ENCODE measurements at places on chromosomes 7 and 10. TPM values are rescaled to one million over a fixed set of nuclear protein-coding genes. Genes with fewer than 3 reads are reported as not detected.

MGMT gene
- total RNA-seq, result 15.9 TPM

POP7 gene
- total RNA-seq, result 35.8 TPM

OR9A2 gene
- total RNA-seq, result not detected

CFAP46 gene
- 5.2 TPM for total RNA-seq

C10orf143 gene
- 0.96 TPM for total RNA-seq

CPA2 gene
- not detected for total RNA-seq

NEBL gene
- total RNA-seq, result 0.74 TPM

VAX1 gene
- total RNA-seq, result 0.27 TPM

GRB10 gene
- 182 TPM for total RNA-seq

RGS10 gene
- total RNA-seq, result 311 TPM

AEBP1 gene
- total RNA-seq, result 35.4 TPM

DNA sequence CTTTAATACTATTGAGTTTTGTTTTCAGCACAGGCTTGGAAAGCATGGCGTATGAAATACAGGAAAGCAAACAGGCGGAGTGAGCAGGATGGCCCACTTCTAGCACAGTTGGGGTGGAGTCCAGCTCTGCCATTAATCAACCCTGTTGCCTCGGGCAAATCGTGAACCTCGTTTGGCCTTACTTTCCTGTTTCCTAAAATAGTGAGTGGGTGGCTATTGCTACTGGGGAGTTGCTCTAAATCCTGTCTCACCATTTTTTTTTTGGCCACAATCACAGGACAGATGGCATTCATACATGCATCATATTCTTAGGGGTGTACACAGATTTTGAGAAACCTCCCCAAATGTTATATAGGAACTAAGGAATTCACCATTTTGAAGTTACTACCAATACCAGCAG lies 157.8 kb downstream of the ANLN start:
- no peak for DNase-seq

GRCh38 chr10:70494966-70495365 lies 16.4 kb downstream of the PALD1 start:
- no peak for DNase-seq

DNA sequence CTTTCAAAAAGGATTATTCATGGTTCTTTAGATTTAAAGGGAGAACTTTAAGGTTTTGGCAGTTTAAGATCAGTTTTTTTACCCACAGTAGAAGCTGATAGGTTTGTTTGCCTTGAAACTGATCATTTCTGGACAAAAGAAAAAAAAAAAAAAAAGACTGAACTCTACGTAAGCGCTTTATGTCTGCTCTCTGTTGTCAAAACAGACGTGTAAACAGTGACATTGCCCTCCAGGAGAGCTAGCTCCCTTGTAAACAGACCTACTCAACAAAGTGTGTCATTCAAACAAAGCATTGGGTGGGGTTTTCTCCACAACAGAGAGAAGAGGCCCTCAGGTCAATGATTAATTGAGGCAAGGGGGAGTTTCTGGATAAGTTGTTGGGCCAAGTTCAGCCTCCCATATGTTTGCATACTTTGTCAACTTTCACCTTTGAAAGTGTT lies 568.1 kb upstream of the LRRN3 start:
- no peak for DNase-seq

GRCh38 chr7:28647076-28647421 lies 234.7 kb downstream of the CREB5 start:
- DNase-seq, result no peak

- no peak for DNase-seq
Measured at GRCh38 chr7:158372400-158373342, 215.0 kb downstream of the PTPRN2 start.

- DNase-seq, result peak; percentile 99
Measured at GRCh38 chr7:100429637-100430492, at the start of gene MEPCE. TSS of gene MEPCE (plus strand) at chr7:100429831. CDS start at chr7:100430019, 188 bp downstream.

DNA sequence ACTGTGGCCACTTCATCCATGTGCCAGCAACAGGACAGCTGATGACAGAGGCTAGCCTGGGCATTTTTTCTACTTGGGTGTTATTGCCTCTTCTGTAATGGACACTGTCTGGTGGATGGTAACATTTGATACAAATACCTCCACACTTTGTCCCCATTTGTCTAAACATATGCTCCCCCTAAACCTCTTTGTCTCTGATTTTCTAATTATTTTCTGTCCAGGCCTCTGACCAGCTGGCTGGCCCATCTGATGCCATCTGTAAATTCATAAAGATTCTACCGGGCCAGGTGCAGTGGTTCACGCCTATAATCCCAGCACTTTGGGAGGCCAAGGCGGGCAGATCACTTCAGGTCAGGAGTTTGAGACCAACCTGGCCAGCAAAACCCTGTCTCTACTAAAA lies 84.7 kb upstream of the IFRD1 start:
- DNase-seq, result no peak

DNA sequence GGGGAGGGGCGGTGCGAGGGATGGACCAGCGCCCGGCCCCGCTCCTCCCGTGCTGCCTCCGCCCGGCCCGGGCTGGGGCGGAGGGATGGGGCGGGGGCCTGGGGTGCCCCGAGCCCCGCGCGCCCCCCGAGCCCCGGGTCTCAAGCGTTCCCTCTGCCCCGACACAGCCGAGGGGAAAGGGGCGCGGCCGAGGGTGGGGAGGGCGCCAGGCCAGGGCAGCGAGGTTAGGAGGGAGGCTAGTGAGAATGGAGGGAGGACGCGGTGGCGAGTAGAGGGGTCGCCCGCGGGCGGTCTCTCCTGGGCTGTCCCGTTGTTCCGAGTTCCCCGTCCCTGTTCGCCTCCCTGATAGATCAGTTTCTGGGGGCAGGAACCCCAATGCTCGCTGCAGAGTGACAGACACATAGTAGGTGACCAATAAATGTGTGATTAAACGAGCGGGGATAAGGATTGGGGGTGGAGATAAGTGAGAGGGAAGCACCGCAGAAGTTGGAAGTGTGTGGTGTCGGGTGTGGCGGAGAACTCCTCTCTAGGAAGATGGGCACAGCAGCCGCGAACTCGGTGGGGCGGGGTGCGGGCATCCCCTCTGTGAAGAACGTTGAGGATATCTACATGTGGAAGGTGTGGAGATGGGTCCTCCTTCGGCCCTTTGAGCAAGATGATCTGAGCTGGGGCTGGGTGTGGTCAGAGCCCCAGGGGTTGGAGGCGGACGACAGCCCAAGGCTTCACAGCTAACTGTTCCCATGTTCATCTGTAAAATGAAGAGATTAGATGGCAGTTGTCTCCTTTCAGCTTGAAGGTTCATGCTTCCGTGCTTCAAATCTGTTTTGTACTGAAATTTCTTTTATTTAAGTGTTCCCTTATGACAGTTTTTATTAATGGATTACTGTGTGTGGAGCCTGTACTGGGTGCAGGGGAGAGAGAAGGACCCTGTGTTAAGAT lies 580 bp downstream of the ZNF775 start:
- DNase-seq, result peak; percentile 58

GRCh38 chr7:90303241-90303640 lies 17.9 kb downstream of the FAM237B start:
- DNase-seq, result no peak

DNA sequence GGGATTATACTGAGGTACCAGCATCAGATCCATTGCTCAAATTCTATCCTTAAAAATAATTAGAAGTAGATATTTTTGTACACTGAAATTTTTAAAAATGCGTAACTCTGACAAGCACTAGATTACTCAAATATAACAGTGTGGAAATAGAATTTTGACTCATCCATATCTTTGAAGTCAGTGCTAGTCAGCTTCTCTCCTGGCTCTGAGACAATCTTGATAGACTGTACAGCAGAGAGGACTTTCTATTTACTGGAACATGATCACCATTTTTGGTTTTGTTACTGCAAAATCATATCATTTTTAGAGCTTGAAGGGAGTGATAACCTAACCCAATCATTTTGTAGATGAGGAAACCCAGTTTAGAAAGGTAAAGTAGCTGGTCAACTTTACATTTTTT lies 195.0 kb downstream of the MTERF1 start:
- no peak for DNase-seq

DNA sequence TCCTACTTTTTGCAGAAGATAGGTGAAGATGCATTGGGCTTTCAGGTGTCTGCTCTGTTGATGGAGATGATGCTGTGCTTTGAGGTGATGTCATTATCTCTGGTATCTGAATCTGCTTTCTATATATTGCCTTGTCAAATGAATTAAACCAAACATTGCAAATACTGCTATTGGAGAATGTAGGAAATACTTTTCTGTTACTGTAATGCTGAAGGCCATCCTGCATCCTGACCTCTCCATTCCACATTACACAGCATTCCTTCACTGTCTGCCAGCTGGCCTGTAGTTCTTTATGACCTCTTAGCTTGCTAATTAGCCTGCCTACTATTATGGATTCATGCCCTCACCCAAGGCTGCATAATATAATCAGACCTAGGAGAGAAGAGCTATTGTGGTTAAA lies 73.2 kb downstream of the VCL start:
- DNase-seq, result no peak

DNA sequence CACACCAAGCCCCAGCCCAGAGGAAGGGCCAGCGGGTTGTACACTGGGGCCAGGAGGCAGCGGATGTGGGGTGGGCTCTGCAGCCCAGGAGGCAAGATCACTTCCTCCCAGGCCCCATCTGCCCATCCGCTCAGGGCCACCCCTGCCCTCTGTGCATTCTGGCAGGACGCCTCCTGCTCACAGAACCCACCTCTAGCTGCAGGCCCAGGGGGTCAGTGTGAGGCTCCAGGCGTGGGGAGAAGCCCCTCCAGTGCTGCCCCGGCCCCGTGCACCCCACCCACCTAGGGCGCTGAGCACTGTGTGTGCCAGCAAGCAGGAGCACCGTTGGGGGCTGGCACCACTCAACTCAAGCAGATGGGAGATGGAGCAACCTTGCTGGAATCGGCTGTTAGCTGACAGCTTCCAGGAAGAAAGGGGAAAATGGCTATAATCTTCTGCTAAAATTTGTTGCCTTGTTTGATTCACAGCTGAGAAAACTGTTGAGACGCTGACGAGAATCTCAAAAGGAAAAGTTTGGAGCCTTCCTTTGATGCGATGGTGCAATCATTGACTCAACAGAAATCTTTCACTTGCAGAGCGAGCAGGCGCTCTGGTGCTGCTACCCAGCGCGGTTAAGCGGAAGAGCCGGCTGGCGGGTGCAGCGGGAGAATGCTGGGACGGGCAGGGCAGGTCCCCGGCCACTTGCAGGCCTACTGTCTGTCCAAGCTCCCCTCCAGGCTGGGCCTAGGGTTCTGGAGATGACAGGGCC lies 276.1 kb downstream of the ELFN1 start:
- peak; percentile 12 for DNase-seq

GRCh38 chr7:3307435-3307834 lies 6.4 kb downstream of the SDK1 start:
- DNase-seq, result no peak

DNA sequence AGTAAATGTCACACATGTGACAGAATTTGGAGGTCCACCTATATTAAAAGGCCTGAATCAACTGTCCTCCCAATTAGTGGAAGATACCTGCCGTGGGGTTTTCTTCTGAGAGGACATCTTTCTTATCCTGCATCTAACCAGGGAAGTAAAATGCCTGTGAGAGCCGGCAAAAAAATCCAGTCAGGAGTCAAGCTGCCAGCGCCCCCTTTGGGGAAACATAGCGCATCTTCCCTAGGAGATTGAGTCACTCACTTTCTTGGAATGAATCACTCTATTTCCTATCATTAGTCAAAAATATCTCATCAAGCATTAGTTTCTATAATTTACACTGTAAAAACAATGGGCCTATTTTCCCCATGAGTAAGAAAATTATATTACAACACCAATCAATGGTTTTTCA lies 66.4 kb upstream of the ANK3 start:
- no peak for DNase-seq

- no peak for DNase-seq
Measured at GRCh38 chr7:29418056-29418455, 145.6 kb upstream of the PRR15 start.

- no peak for DNase-seq
Measured at GRCh38 chr7:88289564-88290025, 17.1 kb downstream of the STEAP4 start.

DNA sequence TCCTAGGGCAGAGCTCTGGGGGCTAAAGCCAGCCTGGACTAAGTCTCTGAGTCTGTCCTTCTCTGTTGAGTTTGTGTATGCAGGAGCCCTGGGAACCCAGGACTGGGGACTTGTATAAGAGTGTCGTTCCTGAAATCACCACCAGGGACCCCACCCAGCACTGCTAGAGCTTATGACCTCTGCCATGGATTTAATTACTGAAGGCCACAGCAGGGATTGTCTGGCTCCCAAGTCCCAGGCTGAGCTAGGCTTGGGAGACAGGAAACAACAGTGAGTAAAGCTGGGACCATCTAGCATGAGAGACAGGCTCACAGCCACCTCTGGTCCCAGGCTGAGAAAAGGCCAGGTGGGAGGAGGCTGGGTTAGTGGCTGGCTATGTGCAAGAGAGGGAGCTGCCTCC lies 1.4 kb upstream of the TSPAN15 start:
- DNase-seq, result peak; percentile 62

DNA sequence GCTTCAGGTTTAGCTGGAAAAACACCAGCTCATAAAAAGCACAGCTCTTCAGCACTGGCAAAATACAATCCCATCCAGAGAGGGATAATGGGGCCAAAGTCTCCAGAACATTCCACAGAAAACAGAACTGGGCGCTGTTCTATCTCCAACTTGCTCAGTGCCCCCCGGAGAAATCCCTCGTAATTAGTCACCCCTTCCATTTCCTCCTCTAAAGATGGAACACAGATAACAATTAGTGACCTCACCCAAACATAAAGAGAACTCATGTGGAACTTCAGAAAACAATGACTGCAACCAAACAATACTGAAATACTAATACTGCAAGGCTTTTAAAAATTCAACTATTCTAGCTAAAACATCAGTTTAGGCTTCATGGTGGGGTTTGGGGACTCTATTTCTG lies 46.3 kb downstream of the KIAA1549 start:
- no peak for DNase-seq

- DNase-seq, result no peak
Measured at GRCh38 chr7:83531766-83532165, 117.2 kb downstream of the SEMA3E start.

DNA sequence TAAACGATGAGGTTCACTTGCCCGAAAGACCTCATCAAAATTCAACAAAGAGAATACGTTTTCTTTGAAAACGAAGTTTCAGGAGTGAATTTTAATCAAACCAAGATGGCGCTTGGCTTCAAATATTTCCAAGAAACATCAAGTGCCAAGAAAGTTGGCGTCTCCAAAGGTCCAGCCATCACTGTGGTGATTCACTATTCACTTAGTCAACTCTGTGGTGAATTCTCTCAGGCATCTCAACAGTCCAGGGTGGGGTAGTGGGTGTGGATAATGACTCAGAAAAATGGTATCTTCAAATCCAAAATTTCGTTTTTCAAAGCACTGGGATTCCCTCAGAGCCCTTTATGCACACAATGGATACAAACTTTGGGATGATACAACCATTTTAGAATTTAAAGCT lies 133.1 kb downstream of the SVIL start:
- DNase-seq, result no peak

DNA sequence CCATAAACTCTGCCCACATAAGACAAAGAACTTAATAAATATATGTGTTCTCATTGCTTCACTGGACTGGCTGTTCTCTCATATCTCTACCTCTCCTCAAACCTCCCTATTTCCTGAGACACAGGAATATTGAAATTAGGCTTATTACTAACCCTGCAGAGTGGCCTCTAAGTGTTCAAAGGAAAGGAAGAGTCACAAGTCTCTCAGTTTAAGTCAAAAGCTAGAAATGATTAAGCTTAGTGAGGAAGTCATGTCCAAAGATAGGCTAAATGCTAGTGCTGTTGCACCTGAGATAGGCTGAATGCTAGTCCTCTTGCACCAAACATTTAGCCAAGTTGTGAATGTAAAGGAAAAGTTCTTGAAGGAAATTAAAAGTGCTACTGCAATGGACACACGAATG lies 41.1 kb downstream of the GNAI1 start:
- no peak for DNase-seq

All from glutamatergic neuron (in vitro differentiated cells).